ENCODE measurements at places on chromosomes 13 and 19. TPM values are rescaled to one million over a fixed set of nuclear protein-coding genes. Genes with fewer than 3 reads are reported as not detected.
A peak's percentile ranks its signal among the peaks of the same experiment; 100 is the strongest.

The FUT2 gene
- total RNA-seq, result 0.18 TPM

The UBL5 gene
- total RNA-seq, result 76.4 TPM

GRCh38 chr13:41974262-41974900, 13.5 kb upstream of the VWA8 start:
- DNase-seq, result no peak

- peak; percentile 7 for DNase-seq
Observed at GRCh38 chr19:23116802-23117571, at the start of gene ZNF730. Gene ZNF730 (plus strand): TSS chr19:23117025. CDS start chr19:23117174, 149 bp downstream.

DNA sequence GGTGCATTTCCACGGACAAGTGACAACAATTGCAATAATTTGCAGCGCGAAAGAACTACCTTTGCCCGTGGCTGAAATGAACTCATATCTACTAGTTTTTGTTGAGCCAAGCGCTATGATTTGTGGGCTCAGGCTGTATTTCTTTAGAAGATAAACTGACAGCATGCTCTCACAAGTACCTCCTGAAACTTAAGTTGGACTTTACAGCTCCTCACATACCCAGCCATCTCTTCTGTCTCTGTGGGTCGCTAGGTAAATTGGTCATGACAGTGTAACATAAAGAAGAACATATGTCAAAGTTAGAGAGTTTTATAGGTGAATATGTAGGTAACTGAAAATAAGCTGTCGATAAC, 839 bp downstream of the COG6 start:
- DNase-seq, result no peak

The MISP gene
- 0.18 TPM for total RNA-seq

DNA sequence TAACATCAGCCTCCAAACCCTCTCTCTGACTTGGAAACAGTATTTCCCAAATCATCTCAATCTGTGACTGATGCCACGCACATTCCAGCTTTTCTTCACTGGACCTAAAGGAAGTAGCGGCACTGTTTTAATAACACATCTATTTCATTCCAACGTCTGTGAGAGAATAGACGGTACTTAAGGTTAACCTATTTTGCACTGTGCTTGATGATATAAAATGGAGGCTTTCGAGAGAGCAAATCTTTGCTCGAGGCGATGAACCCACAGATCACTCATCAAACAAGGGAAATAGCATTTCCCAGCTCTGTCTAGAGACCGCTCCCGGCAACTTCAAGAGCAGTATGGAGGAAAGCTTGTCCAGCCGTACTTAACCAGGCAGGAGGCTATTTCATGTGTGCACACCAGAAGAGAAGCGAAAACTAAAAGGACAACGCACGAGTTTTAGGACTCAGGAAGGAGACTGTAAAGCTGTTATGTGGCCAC, 2.9 kb downstream of the UBL3 start:
- peak; percentile 35 for DNase-seq

DNA sequence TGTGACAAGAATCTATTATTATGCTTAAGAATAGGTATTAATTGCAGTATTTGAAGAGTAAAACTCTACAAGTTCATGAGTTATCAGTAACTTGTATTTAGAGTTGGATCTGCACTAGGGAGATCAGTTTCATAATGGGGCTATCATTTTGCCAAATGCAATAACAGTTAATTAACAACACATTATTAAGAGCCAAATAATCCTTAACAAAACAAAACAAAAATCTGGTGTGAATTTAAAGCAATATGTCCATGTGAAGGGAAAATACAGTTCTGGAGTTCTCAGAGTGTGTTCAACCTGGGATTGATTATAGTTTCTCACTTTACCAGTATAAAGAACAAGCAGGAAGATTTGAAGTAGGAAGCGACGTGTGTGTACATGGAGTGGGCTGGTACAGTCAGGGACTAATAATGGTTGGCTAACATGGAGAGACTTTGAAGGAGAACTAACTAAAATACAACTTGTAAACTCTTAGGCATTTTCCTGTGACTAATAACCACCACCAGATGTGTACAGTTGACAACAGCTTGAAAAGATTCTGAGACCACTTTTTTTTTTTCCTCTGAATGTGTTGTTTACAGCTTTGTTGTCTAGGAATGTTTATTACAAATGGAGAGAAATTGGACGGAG, 58.5 kb downstream of the POSTN start:
- no peak for DNase-seq

The SIGLEC12 gene
- total RNA-seq, result 0.18 TPM

The ZNF418 gene
- 39.0 TPM for total RNA-seq

DNA sequence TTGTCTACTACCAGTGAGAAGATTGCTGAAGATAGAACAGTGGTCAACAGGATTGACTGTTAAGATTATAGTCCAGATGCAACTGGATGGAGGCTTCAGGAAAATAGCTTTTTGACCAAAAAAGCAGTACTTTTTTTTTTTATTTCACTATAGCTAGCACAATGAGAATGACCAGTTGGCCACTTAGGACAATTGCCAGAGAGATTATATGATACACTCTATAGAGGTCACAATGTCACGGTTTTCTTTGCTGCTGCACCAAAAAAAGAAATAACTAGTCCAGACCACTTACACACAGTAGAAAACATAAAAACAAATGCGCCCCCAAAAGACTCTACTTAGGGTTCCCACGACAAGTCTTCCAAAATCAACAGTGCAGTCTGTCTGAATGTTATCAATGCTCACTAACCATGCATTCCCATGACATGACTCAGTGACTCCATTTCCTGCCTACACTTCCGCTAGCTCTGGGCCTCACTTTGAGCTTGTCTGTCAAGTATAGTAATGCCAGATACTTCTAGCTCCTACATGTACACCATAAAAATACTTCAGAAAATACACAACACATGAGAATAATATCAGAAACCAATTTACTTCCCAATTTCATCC, 209.1 kb upstream of the STARD13 start:
- no peak for DNase-seq

The KLK2 gene
- 0.09 TPM for total RNA-seq

Data from cerebellum (tissue), 4 donors.